Lower lobe of right lung (tissue), 2 donors: ENCODE measurements at places on chromosomes 12 and 14.

DNA sequence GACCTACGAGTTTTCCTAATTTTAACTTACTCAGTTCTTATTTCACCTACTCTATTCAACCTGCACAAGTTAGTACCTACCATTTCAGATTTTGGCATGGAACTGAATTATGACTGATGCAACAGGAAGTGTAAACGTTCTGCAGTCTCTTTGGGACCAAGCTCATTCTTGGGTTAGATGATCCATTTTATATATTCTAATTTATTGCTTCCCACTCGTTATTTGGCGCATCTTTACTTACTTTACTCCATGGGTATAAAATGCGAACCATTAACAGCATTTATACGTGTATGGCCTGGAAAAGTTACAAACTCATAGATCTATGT is 1.0 kb upstream of the EML1 start:
- no peaks in the 10 kb centered on the region for H3K36me3 ChIP-seq
- H3K4me3 ChIP-seq = peak overlapping the region; percentile 56
- no peaks in the 10 kb centered on the region for H3K27me3 ChIP-seq
- no peak overlapping the region for H3K27ac ChIP-seq

GRCh38 chr12:77435446-77436091 is 370.2 kb upstream of the E2F7 start:
- no peaks in the 10 kb centered on the region for H3K27me3 ChIP-seq
- no peak for DNase-seq
- H3K4me3 ChIP-seq = no peak overlapping the region
- H3K27ac ChIP-seq = no peak overlapping the region

DNA sequence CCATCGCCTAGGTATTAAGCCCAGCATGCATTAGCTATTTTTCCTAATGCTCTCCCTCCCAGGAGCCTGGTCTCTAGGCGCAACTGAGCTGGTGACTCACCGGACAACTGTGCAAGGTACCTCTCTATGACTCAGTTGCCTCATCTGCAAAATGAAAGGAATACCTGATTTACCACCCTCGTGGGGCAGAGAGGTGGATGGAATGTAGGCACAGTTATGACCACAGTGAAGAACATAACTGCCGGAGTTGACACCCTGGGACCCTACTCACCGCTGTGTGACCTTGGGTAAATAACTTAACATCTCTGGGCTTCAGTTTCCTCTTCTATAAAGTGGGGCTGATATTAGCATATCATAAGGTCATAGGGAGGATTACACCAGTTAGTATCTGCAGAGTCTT is 22.6 kb downstream of the BCL11B start:
- H3K4me1 ChIP-seq = no peaks in the 10 kb centered on the region
- H3K4me3 ChIP-seq = no peak overlapping the region
- H3K27ac ChIP-seq = no peak overlapping the region
- DNase-seq = no peak

GRCh38 chr12:28622406-28622805 is 432.1 kb downstream of the CCDC91 start:
- no peaks in the 10 kb centered on the region for H3K4me1 ChIP-seq
- no peaks in the 10 kb centered on the region for H3K27me3 ChIP-seq
- DNase-seq = no peak
- H3K4me3 ChIP-seq = no peak overlapping the region
- H3K27ac ChIP-seq = no peak overlapping the region

DNA sequence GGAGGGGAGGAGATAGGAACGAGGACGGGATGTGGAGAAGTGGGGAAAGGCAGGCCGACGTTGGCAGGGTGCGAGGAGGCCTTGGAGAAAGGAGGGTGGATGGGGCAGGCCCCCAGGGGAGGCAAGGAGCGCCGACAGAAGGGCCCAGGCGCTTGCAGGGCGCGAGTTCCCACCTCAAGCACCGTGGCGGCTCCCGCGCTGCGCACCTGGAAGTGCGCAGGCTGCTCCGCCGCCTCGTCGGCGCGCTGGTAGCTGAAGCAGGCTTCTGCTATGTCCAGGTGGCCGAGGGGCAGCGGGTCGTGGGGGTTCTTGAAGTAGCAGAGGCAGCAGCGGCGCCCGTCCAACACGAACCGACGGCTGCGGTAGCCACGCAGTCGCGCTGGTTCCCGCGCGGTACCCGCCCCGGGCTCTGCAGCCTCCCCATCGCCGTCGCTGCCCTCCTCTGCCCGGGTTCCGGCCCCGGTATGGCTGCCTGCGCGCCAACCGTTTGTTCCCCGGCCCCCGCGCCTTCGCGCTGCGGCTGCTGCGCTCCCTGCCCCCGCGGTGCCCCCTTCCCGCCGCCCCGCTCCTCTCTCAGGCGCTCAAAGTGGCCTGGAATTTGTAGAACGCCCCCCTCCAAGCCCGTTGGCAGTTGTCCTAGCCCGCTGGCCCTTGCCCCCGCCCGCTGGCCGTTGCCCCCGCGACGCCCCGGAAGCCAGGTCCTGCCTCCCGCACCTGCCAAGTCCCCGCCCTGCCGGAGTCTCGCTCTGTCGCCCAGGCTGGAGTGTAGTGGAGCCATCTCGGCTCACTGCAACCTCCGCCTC is 1.1 kb upstream of the ACTR6 start:
- H3K4me1 ChIP-seq = peaks cover 20% of the 10 kb centered on the region
- peaks cover 5% of the 10 kb centered on the region for H3K36me3 ChIP-seq
